MCF 10A (cell line): ENCODE measurements at places on chromosomes 6 and 20. TPM values are rescaled to one million over a fixed set of nuclear protein-coding genes. Genes with fewer than 3 reads are reported as not detected.

DNA sequence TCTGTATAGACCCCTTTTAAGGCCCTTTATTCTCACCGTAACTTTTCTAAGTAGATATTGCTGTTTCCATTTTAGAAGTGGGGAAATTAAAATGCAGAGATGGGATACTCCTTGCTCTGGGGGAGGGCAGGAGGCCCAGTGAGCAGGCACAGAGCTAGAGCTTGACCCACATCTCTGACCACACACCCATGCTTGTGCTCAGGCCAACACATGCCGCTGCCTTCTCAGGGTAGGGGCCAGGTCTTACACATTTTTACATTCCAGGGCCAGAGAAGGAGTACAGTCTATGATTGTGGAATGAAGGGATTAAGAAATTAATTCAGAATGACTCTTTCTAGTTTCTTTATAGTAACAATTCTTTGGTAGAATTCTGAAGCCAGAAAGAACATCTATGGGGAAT, 104.8 kb downstream of the SOBP start:
- H3K27me3 ChIP-seq, result peaks cover 27% of the 10 kb centered on the region
- H3K4me3 ChIP-seq, result no peak overlapping the region
- no peak overlapping the region for H3K27ac ChIP-seq
- H3K4me1 ChIP-seq, result no peaks in the 10 kb centered on the region

DNA sequence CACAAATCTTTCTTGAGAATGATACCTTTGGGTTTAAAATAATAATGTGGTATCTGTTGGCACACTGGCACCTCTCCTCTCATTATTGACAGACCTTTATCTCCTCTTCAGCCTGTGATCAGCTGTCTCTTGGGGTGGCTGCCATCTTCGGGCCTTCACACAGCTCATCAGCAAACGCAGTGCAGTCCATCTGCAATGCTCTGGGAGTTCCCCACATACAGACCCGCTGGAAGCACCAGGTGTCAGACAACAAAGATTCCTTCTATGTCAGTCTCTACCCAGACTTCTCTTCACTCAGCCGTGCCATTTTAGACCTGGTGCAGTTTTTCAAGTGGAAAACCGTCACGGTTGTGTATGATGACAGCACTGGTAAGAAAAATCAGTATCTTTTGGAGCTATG, 232.8 kb downstream of the GRIK2 start:
- H3K27ac ChIP-seq, result no peak overlapping the region
- no peaks in the 10 kb centered on the region for H3K4me1 ChIP-seq
- H3K36me3 ChIP-seq, result no peaks in the 10 kb centered on the region

- H3K27me3 ChIP-seq, result peaks cover 39% of the 10 kb centered on the region
- no peak overlapping the region for H3K4me3 ChIP-seq
- no peak for DNase-seq
- no peaks in the 10 kb centered on the region for H3K4me1 ChIP-seq
- peak overlapping the region; percentile 44 for H3K27ac ChIP-seq
Observed at GRCh38 chr20:36394340-36394965, 88.3 kb downstream of the DLGAP4 start.

GRCh38 chr6:166394036-166394892, 11.5 kb upstream of the MPC1 start:
- peaks cover 9% of the 10 kb centered on the region for H3K27me3 ChIP-seq
- no peaks in the 10 kb centered on the region for H3K36me3 ChIP-seq
- H3K27ac ChIP-seq, result no peak overlapping the region
- no peak for DNase-seq

DNA sequence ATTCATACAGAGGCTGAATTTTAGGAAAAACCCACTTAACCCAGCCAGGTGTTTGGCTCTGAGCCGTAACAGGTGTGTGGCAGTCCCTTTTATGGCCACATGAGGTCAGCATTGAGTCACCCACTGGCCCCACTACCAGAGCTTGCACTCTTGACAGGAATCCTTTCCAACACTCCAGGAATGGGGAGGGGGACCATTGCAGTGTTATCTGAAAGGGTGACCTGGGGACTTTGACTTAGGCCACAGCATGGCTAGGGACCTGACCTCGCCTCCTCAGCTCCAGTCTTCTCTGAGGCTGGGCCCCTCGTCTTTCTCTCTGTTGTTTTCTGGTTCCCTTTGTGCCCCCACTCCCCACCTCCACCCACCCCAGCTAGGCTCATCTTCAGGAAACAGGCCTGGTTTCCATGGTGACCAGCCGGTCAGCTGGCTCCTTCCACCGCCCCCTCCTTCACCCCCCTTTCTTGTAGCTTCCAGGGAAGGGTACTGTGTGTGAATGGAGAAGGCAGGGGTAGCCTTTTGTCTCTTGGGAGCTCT, 2.1 kb upstream of the TMEM151B start:
- no peaks in the 10 kb centered on the region for H3K36me3 ChIP-seq
- H3K27ac ChIP-seq, result no peak overlapping the region
- DNase-seq, result peak; percentile 66
- H3K4me1 ChIP-seq, result peaks cover 17% of the 10 kb centered on the region

DNA sequence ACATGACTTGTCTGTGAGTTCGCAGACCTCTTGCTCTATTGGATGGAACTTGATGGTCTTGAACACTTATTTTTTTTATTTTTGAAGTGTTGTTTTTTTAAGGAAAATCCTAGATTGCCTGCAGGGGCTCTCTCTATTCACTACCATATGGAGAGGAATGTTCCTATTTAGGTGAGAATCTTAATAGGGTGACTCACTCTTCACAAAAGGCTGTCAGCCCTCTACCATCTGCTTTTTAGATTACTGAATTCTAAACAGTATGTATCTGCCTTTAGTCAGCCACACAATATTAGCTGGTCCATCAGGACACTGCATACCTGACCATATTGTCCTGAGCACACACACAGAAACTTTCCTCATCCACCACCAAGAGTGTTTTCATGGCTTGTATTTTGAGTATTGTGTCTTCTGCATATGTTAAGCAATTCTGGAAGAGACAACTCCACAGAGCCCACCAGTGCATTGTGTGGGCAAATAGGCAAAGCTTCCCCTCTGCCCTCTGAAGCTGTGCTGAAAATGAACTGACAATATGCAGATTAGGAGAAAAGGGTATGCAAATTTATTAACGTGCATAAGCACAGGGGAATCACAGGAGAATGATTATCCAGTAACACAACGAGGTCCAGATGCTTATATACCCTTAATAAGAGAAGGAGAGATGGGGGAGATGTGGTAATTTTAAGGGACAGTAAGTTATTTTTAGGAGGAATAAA, 6.6 kb upstream of the BTBD9 start:
- no peaks in the 10 kb centered on the region for H3K27me3 ChIP-seq
- H3K4me3 ChIP-seq, result no peak overlapping the region
- DNase-seq, result peak; percentile 13
- H3K4me1 ChIP-seq, result peaks cover 8% of the 10 kb centered on the region

- H3K4me3 ChIP-seq, result no peak overlapping the region
- no peak overlapping the region for H3K27ac ChIP-seq
- DNase-seq, result no peak
- H3K27me3 ChIP-seq, result no peaks in the 10 kb centered on the region
- peaks cover 44% of the 10 kb centered on the region for H3K4me1 ChIP-seq
Observed at GRCh38 chr6:13368731-13369115, 40.4 kb upstream of the TBC1D7 start.

DNA sequence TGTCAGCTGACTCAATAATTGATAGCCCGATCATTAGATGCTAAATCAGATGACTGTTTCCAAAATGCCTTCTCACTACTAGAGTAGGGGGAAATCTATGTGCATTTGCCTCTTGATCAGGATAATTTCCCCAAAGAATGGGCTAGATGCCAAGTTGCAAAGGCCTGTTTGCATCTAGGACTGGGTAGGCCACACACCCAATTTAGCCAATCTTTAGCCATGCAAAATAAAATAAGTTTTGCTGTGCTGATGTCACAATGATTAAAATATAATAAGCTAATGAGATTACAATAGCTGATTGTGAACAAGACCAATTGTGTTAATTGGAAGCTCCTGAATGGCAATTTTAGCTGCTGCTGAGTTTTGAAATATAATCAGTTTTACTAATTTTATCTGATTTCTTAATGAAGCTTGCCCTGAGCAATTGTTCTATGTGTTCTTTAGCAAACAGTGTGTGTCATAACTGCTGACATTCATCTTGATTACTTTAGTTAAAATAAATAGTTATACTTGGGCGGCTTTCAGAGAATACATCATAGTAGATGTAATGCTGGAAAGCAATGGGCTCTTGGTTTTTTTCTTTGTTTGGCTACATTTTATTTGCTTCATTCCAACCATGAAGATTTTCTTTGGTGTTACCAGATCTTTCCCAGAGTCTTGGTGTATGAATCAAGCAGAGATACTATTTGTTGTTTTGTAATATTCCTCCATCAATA, 973.2 kb upstream of the SLC35B3 start:
- no peaks in the 10 kb centered on the region for H3K27me3 ChIP-seq
- peak overlapping the region; percentile 39 for H3K27ac ChIP-seq
- no peaks in the 10 kb centered on the region for H3K36me3 ChIP-seq
- H3K4me3 ChIP-seq, result no peak overlapping the region
- H3K4me1 ChIP-seq, result peaks cover 17% of the 10 kb centered on the region
- no peak for DNase-seq

- H3K36me3 ChIP-seq, result no peaks in the 10 kb centered on the region
- no peak for DNase-seq
- H3K27ac ChIP-seq, result no peak overlapping the region
- no peaks in the 10 kb centered on the region for H3K27me3 ChIP-seq
Observed at GRCh38 chr20:57433657-57434389, 42.6 kb downstream of the RBM38 start.

DNA sequence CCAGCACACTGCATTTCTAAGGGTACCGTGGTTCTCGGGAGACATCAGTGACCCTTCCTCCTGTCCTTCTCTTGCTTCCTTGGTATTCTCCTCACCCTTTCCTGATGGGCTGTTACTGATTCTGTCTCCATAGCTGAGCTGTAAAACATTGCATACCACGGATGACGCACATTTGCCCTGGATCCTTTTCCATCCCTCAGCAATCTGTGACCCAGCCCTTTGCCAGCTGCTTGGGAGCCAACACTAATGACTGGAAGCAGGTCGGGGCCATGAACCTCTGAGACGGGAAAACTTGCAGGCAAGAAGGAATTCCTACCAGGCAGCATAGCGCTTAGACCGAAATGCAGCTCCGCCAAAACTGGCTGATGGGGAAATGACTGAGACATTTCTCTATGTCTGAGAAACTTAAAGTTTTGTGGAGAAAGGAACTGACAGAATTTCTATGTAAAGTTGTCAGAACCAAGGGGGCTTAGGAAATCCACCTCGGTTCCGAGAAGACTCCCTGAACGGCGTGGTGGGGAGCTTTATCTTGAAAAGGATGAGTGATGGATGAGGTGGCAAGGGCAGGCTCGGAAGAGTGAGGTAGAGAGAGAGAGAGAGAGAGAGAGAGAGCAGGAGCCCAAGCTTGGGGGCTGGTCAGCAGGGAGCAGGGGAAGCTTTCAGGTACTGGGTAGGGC, 19.2 kb downstream of the TUBB2B start:
- DNase-seq, result peak; percentile 80
- peak overlapping the region; percentile 94 for H3K27ac ChIP-seq
- H3K4me3 ChIP-seq, result peak overlapping the region; percentile 61
- no peaks in the 10 kb centered on the region for H3K27me3 ChIP-seq
- H3K36me3 ChIP-seq, result no peaks in the 10 kb centered on the region

GRCh38 chr6:78554341-78554740, 313.0 kb upstream of the IRAK1BP1 start:
- no peak overlapping the region for H3K27ac ChIP-seq
- no peak overlapping the region for H3K4me3 ChIP-seq
- no peak for DNase-seq
- no peaks in the 10 kb centered on the region for H3K36me3 ChIP-seq
- H3K4me1 ChIP-seq, result no peaks in the 10 kb centered on the region

- no peaks in the 10 kb centered on the region for H3K36me3 ChIP-seq
- H3K4me3 ChIP-seq, result no peak overlapping the region
- no peak for DNase-seq
- no peak overlapping the region for H3K27ac ChIP-seq
- H3K4me1 ChIP-seq, result no peaks in the 10 kb centered on the region
- no peaks in the 10 kb centered on the region for H3K27me3 ChIP-seq
Observed at GRCh38 chr6:65045801-65046200, 661.2 kb downstream of the EYS start.

- no peaks in the 10 kb centered on the region for H3K27me3 ChIP-seq
- peaks cover 12% of the 10 kb centered on the region for H3K4me1 ChIP-seq
- DNase-seq, result peak; percentile 68
- peak overlapping the region; percentile 69 for H3K27ac ChIP-seq
Observed at GRCh38 chr6:126033696-126034095, 47.4 kb downstream of the TRMT11 start.

GRCh38 chr6:143642403-143642802, 35.4 kb upstream of the PHACTR2 start:
- no peak for DNase-seq
- H3K27ac ChIP-seq, result no peak overlapping the region
- no peak overlapping the region for H3K4me3 ChIP-seq
- H3K4me1 ChIP-seq, result no peaks in the 10 kb centered on the region
- no peaks in the 10 kb centered on the region for H3K36me3 ChIP-seq

GRCh38 chr20:16714242-16714641, 15.6 kb upstream of the SNRPB2 start:
- H3K4me3 ChIP-seq, result no peak overlapping the region
- H3K27ac ChIP-seq, result no peak overlapping the region
- no peak for DNase-seq
- H3K4me1 ChIP-seq, result no peaks in the 10 kb centered on the region
- H3K27me3 ChIP-seq, result no peaks in the 10 kb centered on the region

DNA sequence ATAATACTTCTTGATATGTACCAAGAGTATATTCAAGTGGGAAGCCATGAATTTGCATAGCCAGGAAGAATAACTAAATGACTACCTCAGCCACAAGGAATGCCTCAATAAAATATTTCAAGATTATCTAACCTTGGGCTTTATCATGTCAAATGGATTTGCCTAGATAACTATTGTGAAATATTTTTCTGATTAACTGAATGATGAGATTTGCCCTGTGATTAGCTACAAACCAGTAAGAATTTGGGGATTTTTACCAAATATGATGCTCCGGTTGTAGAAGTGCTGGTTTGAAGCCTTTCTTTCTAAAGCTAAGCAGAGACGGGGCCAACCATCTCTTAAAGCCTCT, 125.6 kb upstream of the LAMP5 start:
- H3K4me3 ChIP-seq, result no peak overlapping the region
- H3K4me1 ChIP-seq, result no peaks in the 10 kb centered on the region
- no peaks in the 10 kb centered on the region for H3K27me3 ChIP-seq
- H3K36me3 ChIP-seq, result peaks cover 4% of the 10 kb centered on the region

- no peak overlapping the region for H3K27ac ChIP-seq
- no peaks in the 10 kb centered on the region for H3K36me3 ChIP-seq
Observed at GRCh38 chr20:50054231-50054547, 58.8 kb downstream of the UBE2V1 start.

OLIG3 gene
- not detected in 2 replicates for total RNA-seq

SLC35D3 gene
- total RNA-seq, result not detected in 2 replicates

WDR27 gene
- 65.4 and 80.6 TPM in 2 replicates for total RNA-seq

LY6G6C gene
- 0.32 TPM in 1 of 2 replicates, not detected in the other for total RNA-seq

DLK2 gene
- 13.6 and 30.2 TPM in 2 replicates for total RNA-seq

LTV1 gene
- total RNA-seq, result 40.4 and 47.4 TPM in 2 replicates

PSORS1C2 gene
- not detected in 2 replicates for total RNA-seq

FOXQ1 gene
- 5.6 and 6.9 TPM in 2 replicates for total RNA-seq

CRIP3 gene
- not detected in 2 replicates for total RNA-seq
